ENCODE measurements at places on chromosomes 7 and 10.

GRCh38 chr10:129098517-129098916, 368.5 kb upstream of the MGMT start:
- no peak for DNase-seq

GRCh38 chr10:58026036-58026435, 241.7 kb downstream of the IPMK start:
- no peak for DNase-seq

DNA sequence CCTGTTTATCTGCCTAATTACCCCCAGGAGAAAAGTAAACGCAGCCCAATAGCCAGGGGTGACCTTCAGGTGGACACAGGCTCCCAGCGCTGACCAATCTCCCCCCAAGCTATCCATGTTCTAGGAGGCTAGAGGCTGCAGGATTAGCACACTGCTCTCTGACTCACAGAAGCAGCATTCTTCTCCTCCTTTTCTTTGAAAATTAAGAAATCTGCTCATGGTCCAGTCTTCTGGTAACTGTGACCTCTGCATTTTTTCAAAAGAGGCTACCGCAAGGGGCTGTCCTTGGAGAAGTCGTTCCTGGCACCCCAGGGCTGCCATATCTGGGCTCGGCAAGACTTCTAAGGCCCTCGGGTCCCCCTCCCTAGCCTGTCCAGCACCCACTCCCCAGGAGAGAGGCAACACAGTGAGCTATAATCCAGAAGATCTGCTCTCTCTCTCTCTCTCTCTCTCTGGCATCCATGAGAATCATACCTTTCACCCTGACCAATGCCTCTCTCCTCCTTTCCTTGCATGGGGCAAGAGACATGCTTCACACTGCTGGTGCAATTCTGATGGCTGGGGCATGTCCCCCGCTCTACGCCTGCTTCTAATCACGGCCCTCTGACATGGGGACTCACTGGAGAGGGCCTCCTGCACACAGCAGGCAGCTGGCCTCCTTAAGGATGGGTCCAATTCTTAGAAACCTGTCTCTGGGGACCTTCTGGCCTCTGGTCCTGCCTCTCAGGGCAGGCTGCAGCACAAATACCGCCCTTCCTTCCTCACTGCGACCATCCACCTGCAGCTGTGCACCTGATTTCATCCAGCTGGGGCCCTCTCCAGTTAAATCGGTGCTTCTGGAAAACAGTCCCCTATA, 27.3 kb downstream of the ANXA11 start:
- DNase-seq = no peak

DNA sequence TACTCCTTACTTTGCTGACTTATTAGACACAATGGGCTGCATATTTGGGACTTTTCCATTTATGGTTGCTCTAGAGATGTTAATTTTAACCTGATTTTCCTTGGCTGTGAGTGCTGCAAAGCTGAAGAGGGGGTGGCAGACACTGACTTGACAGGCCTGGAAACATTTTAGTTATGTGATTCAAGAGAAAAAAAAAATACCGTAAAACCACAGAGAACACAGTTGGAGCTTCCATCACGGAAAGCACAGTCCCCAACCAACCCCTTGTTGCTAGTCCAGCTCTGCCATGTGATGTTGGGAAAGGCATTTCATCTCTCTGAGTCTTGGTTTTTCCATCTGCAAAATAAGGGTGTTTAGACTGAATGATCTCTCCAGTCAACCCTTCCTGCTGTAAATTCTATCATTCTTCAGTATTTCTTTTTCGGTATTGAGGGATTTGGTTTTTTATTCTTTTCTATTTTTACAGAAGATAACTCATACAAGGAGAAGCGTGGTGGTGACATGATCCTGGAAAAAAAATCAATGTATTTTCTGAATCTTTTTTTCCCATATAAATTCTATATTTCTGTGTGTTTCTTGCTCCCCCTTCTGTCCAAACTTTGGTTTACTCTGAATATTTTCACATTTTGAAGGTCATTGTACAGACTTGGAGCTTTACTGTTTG, 246.1 kb downstream of the REEP3 start:
- DNase-seq = no peak

GRCh38 chr10:9950070-9950469, 1067.6 kb upstream of the CELF2 start:
- DNase-seq = no peak

DNA sequence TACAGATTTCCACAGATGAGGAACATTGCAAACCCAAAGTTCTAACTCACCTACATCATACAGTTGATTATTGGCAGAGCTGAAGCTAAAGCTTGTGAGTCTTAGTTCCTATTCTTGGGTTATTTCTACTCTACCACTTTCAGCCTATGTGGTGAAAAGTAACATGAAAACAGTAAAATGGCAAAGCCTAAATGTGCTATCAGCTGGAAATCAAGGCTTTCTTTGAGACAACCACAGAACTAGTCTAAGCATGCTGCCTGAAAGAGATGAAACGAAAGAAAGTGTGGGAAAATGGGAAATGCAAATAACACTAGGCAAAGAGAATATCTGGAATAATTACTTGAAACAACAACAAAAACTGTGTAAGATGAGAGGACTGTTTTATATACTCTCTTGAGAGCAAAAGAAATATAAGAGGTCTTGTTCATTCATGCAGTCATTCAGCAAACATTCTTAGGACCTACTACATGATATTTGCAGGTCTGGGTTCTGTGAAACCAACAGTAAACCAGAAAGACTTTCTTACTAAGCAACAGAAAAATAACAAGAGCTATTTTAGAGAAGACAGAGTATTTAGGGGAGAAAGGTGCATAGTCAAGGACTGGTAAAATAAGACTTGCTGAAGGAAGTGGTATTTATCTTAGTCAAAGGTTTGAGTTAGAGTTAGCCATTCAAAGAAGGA, 437.1 kb downstream of the HTR7 start:
- no peak for DNase-seq

All from NK-92 treated with Interleukin-12 subunit alpha and Interleukin-12 subunit beta, amount 100 ng/mL, for 24 hours (cell line).